Testis (tissue), 5 donors: ENCODE measurements at places on chromosomes 3 and 15. TPM values are rescaled to one million over a fixed set of nuclear protein-coding genes. Genes with fewer than 3 reads are reported as not detected.

GRCh38 chr15:76839173-76839572 is 66.0 kb downstream of the SCAPER start:
- DNase-seq: no peak

SIDT1 gene
- total RNA-seq: 8.6 TPM

CHDH gene
- total RNA-seq: 28.1 TPM

P4HTM gene
- 122 TPM for total RNA-seq

- DNase-seq: no peak
Measured at GRCh38 chr3:42254566-42254965, 11.4 kb downstream of the CCK start.

- no peak for DNase-seq
Measured at GRCh38 chr15:56736881-56737707, 3.8 kb upstream of the ZNF280D start.

- DNase-seq: peak; percentile 39
Measured at GRCh38 chr3:141231952-141232823, 563 bp downstream of the PXYLP1 start.

DNA sequence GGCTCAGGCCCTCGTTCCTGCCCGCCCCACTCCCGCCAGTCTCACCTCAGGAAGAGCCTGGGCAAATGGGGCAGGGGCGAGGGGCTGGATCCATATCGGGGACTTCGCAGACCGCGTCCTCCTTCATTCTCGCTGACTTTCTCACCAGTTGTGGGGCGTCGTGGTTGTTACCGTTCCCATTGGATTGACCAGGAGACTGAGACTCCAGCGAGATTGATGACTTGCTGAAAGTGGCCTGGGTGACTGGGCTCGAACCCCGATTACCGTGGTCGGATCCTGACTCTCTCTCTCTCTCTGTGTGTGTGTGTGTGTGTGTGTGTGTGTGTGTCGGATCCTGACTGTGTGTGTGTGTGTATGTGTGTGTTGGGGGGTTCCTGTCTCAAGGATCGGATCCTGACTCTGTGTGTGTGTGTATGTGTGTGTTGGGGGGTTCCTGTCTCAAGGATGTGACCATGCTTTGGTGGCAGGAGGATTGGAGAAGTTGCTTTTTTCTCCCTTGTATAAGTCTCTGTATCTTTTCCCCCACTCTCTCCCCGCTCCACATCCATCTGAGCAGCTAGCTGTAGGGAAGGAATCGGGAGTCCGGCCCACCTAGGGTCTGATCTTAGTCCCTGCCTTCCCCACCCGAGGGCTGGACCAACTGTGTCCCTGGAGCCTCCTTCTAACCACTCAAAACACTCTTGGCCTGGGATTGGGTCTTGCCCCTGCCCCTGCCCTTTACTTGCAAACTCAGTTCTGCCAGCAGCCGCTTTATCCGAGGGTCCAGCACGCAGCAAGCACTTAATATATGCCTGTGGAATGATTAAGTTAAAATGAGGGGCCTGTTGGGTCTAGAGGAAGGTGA is 603 bp downstream of the PLEKHO2 start:
- no peak for DNase-seq

GRCh38 chr15:27258287-27258686 is 287.3 kb downstream of the GABRG3 start:
- no peak for DNase-seq

DNA sequence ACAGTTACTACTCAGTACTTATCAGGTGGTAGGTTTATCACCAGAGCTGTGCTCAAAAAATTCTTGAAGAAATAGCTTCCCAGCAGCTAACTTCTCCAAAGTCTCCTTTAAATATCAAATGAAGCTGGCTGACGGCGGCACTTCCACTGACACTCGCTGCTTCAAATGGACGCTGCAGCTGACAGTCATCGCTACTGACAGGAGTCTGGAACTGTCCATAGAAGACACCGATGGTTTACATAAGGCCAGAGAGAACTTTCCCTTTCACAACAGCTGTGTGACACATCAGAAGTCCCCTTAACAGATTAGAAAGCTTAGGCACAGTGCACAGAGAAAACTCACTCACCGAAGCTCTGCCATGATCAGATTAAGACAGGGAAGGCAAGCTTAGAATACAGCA is 270.2 kb downstream of the SHOX2 start:
- DNase-seq: no peak

GRCh38 chr3:141798448-141798845 is 35.2 kb downstream of the GRK7 start:
- peak; percentile 70 for DNase-seq

GCSAM gene
- total RNA-seq: 0.63 TPM

- no peak for DNase-seq
Measured at GRCh38 chr3:105222568-105223093, 144.1 kb upstream of the ALCAM start.

- DNase-seq: no peak
Measured at GRCh38 chr3:66082679-66083078, 44.0 kb upstream of the MAGI1 start.

- peak; percentile 27 for DNase-seq
Measured at GRCh38 chr15:88769161-88769971, 33.9 kb upstream of the ACAN start.

DNA sequence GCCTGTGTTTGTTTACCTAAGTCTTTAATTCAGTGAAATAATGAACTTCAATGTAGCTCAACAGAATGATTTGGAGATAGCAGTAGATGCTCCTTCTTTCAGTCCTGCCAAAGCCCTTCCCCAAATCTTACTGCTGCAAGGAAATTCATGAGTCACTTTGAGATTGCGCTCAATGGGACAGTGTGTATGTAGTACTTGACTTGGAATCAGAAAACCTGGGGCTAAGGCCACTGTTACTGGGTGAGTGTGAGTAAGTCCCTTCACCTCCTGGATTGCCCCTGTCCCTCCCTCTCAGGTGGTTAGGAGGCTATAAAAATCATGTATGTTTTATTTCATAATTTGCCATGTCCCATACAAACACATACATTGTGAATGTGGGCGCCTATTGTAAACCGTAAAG is 29.9 kb downstream of the ATP13A5 start:
- DNase-seq: no peak

DNA sequence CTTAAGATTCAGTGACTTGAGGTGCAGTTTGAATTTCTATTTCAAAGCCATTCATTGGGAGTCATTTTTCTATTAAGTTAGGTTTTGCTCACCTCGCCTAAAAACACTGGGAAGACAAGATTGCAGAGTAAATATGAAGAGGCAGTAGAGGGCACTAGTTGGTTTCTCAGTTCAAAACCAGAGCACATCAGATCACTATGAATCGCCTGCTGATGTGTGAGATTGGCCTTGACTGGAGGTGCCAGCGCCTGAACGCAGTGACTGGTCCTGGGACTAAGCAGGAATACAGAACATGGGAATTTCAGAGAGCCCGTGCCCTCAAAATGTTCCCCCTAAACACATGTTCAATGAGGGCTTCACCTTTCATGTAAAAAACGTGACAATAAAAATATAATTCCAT is 229.0 kb downstream of the ITPR1 start:
- peak; percentile 69 for DNase-seq

- no peak for DNase-seq
Measured at GRCh38 chr15:68809517-68809916, 11.2 kb downstream of the ANP32A start.

- no peak for DNase-seq
Measured at GRCh38 chr3:146172586-146172985, 11.6 kb upstream of the PLOD2 start.

- peak; percentile 34 for DNase-seq
Measured at GRCh38 chr3:139434764-139435307, 41.5 kb downstream of the RBP2 start.

DNA sequence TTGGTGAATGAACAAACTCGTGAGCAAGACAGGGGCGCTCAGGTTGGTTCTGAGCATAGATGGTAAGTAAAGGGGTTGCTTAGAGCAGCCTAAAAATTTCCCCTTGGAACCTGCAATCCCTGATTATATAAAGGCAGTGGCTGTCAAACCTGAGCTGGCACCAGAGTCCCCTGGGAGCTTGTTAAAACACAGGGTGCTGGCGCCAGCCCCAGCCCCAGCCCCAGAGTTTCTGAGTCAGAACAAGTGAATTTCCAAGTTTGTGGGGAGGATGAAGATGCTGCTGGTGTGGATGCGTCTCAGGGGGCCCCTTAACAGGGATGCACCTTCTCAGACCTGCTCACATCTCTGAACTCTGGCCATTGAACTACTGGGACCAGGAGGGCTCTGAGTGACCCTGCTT is 48.2 kb downstream of the FEM1B start:
- no peak for DNase-seq

GRCh38 chr3:63353383-63353782 is 75.3 kb downstream of the SYNPR start:
- DNase-seq: no peak

DNA sequence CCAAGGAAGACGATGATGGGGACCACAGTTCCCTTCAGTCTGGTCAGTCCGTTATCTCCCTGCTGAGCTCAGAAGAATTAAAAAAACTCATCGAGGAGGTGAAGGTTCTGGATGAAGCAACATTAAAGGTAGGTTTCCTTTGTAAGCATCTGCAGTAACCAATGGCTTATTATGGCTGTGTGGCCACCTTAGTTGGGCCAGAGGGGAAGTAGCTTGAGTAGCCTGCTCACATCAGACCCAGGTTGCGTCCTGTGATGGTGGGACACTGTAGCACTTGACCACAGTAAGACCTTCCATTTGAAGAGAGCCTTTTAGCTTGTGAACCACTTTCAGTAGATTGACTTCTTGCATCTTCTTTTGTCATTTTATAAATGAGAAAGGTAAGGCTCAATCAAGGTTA is 22.6 kb downstream of the STARD5 start:
- no peak for DNase-seq

TRIM59 gene
- total RNA-seq: 20.6 TPM

- no peak for DNase-seq
Measured at GRCh38 chr3:18307529-18307928, 117.6 kb downstream of the SATB1 start.

HAUS2 gene
- 24.4 TPM for total RNA-seq

EOGT gene
- total RNA-seq: 22.7 TPM
